ENCODE measurements at places on chromosomes 6 and 20.

DNA sequence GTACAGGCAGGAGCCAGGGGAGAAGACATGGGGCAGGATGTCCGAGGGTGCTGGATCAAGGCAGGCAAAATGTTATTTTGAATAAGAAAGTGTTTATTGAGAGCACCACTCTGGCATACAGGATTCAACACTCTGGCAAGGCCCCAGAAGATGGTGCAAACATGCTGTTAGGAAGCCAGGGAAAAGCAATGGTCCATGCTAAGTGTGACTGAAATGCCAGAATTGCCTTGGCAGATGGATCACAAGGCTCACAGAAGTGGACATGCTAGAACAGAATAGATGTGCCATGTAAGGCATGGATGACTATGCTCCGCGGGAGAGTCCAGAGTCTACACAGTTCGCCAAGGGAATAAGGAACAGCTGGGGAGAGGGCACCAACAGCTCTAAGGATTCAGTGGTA lies 54.6 kb downstream of the QRSL1 start:
- DNase-seq, result no peak

DNA sequence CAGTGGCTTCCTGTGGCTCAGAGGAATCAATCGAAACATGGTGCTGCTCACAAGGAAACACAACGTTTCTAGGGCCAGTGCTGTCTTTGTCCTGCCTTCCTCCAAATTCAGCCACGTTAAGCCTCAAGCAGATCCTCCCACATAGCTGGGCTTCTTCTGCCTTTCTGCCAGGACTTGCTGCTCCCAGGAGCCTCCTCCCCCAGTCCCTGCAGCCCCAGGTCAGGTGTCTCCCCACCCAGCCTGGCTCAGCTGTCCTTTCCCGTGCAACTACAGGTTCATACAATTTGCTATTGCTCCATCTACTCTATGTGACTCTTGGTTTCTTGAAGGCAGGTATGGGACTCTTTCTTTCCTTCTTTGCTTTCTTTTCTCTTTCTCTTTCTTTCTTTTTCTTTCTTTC lies 215.3 kb upstream of the RNF24 start:
- DNase-seq, result no peak

DNA sequence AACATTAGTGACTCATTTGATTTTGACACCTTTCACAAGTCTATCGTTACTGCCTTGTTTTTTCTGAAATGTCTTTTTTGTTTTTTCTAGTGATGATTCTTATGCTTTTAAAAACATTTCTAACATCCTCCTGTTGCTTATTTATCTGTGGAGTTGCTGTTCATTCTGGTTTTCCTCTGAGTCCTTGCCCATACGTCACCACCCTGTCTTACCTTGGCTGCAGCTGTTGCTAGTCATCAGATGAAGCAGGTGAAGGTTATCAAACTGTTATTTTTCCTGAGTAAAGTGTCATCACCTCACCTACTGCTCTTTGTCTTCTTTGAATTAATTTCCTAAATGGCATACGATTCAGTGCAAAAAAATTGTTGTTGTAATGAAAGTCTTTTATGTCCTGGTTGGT lies 376.6 kb downstream of the GRIK2 start:
- no peak for DNase-seq

DNA sequence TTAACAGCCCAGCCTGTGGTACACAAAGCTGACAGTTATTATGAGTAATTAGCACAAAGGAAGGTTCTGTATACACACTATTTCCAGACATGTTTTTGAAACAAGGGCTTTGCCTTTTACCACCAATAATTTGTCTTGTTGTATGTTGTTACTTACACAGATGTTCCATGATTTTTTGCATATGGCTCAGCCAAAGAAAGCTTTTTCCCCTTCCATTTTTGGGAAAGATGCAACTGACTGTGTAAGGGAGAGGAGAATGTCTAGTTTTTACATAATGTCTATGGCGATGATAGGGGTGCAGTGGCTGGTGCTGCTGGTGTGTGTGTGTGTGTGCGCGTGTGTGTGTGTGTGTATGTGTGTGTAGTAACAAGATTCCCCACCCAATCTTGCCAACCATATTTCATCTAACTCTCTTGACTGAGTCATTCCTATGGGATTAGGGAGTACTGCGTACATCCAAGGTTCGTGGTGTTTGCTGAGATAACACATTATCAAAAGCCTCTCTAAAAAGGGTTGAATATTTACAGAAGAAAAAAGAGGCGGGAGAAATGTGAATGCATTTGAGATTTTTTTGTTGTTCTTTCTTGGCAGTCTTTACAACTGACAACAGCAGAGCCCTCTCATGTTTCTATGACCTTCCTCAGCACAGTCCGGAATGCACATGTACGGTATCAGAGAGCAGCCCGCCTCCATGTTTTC lies 192.2 kb downstream of the GMPR start:
- DNase-seq, result no peak

GRCh38 chr6:16804546-16805242 lies 43.4 kb upstream of the ATXN1 start:
- DNase-seq, result no peak

DNA sequence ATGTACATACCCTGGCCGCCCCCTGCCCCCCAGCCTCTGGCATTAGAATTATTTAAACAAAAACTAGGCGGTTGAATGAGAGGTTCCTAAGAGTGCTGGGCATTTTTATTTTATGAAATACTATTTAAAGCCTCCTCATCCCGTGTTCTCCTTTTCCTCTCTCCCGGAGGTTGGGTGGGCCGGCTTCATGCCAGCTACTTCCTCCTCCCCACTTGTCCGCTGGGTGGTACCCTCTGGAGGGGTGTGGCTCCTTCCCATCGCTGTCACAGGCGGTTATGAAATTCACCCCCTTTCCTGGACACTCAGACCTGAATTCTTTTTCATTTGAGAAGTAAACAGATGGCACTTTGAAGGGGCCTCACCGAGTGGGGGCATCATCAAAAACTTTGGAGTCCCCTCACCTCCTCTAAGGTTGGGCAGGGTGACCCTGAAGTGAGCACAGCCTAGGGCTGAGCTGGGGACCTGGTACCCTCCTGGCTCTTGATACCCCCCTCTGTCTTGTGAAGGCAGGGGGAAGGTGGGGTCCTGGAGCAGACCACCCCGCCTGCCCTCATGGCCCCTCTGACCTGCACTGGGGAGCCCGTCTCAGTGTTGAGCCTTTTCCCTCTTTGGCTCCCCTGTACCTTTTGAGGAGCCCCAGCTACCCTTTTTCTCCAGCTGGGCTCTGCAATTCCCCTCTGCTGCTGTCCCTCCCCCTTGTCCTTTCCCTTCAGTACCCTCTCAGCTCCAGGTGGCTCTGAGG lies 7.6 kb downstream of the CDKN1A start:
- no peak for DNase-seq

DNA sequence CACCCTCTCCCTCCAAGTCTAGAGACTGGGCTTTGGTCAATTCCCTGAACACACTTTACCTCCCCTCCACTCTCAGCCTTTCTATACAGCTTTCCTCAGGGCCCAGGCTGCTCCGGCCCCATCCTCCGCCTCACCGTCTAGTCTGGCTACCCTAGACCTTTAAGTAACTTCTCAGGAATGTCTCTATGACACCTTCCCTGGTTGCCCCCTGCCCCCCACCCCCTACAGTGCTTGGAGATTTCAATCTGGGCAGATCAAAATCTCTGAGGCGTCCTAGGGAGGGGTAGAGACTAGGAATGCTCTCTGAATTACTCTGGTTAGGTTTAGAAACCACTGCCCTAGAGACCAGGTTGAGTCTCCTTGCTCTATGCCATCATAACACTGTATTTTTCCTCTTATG lies 6.1 kb downstream of the UBE2J1 start:
- no peak for DNase-seq

GRCh38 chr20:58048096-58048702 lies 180.3 kb downstream of the ANKRD60 start:
- DNase-seq, result no peak

DNA sequence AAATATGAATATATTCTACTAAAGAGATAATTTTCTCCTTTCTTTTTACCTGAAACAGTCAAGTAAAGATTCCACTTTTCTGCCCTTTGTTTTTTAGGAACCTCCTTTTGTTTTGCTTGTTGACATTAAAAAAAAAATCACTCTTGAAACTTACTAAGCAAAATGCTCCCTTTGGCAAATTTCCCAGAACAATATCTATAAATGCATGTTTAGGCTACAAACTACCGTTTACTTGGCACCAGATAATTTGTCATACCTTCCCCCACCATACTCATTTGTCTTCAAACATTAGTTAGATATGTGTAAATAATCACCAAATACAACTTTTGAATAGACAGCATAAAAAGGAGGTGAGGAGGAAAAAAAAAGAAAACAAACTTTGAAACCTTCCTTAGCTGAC lies 604.7 kb downstream of the RFPL4B start:
- no peak for DNase-seq

- no peak for DNase-seq
Measured at GRCh38 chr6:155782320-155782731, 326.7 kb upstream of the NOX3 start.

GRCh38 chr6:111852725-111853124 lies 20.5 kb downstream of the FYN start:
- peak; percentile 46 for DNase-seq

GRCh38 chr20:12180107-12180661 lies 262.5 kb downstream of the BTBD3 start:
- no peak for DNase-seq

GRCh38 chr6:167209577-167209975 lies 51.8 kb upstream of the GPR31 start:
- no peak for DNase-seq
